ENCODE measurements at places on chromosomes 5 and 9.

- no peak for DNase-seq
Observed at GRCh38 chr9:92483627-92484545, 1.6 kb upstream of the ASPN start.

GRCh38 chr9:99056186-99056585, 48.7 kb upstream of the TGFBR1 start:
- DNase-seq: no peak

DNA sequence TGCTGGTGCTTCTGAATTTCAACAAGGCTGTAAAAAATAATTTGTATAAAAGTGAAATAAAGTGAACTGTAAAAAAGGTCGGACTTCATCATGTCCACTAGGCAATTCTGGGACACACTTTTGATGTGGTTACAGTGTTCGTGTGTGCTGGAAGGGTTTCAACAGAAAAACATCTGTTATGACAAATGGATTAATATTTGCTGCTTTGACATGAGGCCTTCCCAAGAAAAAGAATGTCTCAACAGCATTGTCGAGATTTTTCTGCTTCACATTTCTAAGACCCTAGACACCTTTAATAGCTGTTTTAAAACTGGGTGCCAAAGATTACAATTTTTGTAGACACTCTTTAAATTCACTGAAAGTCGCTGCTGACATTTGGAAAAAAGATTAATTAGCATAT, 216.6 kb downstream of the SLC12A2 start:
- DNase-seq: no peak

DNA sequence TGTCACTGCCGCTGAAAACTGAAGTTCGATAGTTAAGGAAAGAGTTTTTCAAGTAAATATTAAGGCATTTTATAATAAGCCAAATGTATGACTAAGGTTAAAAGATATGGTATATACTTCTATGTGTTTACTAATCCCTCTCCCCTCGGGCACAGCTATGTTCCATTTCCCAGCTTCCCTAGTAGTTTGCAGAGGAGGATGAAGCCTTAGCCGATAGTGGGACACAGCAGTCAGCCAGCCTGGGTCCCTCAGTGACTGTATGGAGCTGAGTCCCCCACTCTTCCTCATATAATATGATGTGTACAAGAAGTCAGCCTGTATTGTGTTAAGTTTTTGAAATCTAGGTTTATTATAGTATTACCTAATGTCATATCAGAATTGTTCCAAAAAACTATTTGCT, 55.8 kb downstream of the PARP8 start:
- DNase-seq: no peak

GRCh38 chr5:21593261-21593660, 1259.9 kb downstream of the CDH12 start:
- DNase-seq: no peak

DNA sequence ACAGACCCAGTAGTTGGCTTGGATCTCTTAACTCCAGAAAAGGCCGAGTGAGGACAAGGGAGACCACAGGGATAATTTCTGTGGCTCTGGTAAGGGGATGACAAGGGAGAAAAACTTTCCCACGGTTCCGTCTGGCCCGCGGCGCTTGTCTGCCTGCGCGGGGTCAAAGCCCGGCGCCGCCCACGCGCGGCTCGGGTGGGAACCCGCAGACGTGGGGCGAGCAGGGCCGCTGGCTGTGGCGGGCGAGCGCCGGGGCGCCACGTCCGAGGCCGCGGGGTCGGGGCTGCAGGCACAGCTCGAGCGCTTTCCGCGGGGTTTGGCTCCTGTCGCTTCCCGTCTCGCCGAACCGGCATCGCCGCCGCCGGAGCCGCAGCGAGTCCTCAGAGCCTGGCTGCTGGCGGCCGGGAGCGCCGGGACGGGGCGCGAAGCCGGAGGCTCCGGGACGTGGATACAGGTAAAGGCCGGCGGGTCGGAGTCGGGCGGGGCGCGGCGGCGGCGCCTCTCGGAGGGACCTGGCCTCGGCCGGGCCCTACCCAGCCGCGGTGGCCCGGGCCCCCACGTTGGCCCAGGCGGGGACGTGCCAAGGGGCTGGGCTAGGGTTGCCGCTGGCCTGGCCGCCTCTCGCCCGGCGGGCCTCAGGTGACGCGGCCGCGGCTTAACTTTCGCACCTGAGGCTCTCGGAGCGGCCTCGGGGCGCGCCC, at the start of gene RNF180:
Gene RNF180 (plus strand): TSS at position 344 of the 701 bp plus-strand sequence. CDS start 34,965 bp downstream, outside the sequence.
- DNase-seq: peak; percentile 75

- no peak for DNase-seq
Observed at GRCh38 chr5:38673671-38674071, 117.2 kb upstream of the LIFR start.

DNA sequence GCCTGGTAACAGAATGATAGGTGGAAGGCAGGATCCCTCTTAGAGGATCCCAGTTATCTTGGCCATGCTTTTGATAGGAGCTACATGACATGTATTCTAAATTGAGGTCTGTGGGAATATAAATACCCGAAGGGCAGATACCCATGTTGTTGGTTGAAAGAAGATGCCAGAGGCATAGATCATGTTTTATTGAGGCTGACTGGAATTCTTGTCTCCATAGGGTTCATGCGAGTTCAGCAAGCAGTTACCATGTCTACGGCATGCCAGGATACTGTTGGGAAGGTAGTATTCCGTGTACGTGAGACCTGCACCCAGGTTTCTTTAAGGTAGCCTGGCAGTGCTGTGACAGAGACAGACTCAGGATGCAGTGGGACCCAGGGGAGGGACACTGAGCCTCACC, 230.7 kb downstream of the NR3C1 start:
- no peak for DNase-seq

DNA sequence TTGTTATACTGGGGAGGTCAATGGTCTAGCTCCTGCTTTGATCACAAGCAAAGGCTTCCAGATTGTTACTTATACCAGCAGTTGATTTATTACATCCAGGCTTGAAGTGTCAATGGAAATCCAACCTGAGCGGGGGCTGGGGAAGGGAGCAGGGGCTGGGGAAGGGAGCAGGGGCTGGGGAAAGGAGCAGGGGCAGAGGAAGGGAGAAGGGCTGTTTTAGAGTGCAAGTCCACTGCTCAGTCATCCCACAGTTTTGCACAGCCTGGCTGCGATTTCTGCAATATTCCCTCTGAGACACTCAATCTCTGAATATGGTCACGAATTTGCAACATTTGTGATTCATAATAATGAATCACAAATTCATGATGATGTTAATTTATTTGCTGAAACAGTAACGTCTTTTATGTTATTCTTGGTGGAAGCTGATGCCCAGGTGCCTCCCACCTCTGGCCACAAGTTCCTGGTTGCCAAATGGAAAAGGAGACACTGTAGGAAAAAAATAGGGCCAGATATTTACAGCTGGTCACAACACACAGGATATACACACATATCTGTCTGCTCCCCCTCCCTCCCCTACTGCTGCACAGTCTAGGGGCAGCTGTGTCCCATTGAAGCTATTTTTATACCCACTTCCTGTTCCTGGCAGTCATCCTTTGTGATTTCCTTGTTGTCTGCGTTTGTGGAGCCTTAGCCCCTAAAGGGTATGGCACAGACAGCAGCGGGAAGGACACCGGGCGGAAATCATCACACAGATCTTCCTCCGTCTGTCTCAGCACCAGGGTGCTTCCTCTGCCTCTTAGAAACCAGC, 325.1 kb downstream of the GADD45G start:
- DNase-seq: no peak

GRCh38 chr5:27392716-27393115, 354.3 kb upstream of the CDH9 start:
- DNase-seq: no peak

DNA sequence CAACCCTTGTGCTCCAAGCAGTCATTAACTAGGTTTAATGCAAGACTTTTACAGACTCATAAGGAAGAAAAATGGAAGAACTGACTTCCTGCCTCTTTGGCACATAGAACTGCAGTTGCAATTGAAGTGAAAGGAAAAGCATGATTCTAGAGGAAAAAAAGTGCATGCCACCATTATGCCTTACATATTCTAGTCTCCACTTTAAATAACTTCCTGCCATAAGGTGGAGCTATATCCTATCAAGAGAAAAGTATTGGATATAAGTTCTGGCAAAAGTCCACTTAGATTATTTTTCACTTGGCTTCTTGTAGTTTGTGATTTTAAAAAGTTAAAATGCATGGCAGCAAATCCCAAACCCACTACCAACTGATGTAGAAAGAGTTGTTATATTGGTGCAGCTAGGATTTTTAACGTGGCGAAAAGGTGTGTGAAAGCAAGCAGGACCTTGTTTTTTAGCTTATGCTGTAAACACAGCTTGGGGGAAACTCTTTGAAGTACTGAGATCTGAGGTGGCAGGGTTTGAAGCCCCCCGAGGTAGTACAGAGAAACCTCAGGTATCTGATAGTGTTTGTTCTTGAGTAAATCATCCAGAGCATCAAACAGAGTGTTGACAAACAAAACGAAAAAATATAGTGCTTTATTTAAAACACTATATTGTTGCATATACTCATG, 117.9 kb downstream of the ANXA1 start:
- no peak for DNase-seq

DNA sequence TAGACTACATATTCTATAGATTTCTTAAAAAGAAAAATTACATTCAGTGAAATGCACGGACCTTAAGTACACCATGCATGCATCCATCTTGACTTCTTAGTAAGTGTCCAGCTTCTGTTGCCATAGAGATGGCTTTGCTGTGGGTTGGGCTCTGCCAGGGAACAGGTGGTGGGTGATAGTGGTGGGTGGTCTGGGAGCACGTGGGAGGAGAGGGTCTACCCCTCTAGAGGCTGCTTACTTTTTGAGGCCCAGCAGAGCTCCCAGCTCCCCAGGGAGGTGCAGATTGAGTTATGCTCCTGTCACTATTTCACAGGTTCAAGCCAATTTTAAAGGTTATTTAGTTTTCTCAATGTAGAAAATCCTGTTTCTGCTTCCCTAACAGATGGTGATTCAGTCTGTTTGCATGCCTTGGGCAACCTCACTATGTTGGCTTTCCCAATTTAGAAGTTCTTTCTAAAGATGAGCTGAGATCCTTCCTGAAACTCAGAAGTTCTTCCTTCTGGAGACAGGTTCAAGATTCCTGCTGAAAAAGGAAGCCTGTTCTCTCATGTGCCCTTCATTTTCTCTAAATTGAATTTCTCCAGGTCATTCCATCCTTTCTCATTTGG, 107.4 kb upstream of the LHFPL2 start:
- DNase-seq: no peak

DNA sequence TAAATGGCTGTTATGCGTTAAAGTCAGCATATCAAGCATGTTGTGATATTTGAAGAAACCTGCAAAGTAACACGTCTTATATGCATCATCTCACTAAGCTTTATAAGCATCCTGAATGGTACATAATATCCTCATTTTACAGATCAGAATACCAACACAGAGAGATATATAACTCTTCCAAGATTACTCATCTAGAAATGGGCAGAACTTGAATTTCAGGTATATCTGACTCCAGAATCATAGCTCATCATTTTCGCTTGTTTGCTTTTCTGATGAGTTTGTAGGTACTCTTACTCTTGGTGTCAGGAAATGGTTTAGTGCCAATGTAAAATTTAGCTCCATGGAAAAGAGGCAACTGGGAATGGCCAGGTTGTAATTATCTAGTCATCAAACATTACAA, 232.3 kb upstream of the ANKH start:
- no peak for DNase-seq

DNA sequence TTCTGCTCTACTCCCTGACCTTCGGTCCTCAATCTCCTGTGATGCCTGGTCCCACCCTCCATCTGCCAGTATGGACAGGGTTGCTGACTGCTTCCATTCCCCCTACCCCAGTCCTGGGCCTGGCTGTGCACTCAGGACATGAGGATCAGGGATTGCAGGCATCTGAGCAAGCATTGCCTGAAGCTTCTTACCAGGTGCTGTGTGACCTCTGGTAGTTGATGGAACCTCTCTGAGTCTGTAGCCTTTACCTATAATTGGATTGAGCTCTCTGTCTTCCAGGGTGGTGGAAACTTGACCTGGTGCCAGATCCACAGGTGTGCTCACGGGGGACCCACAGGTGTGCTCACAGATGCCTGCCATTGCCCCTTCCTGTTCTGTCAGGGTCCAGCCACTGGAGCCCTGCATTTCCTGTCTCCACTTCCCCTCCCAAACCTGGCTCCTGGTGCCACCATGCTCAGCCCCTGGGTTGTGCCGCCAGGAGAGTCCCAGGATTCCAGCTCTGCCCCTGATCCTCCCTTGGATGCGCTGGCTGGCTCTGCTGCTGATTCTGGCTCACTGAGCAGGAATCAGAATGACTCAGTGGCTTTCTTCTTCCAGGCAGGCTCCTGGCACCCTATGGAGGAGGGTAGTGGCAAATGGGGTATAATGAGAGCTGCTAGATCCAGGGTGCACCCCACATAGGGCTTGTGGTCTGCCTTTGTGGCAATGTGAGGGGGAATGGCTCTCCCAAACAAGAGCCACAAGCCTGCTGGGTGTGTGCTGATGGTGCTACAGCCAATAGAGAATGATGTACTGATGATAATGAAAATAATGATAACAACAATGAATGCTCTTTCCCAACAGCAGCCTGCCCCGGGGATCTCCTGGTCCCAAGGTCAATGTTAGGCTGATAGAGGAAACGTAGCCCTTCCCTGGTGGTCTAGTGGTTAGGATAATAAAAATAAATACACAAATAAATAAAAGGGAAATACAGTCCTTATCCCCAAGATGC, 35.2 kb upstream of the PSD2 start:
- peak; percentile 53 for DNase-seq

- DNase-seq: no peak
Observed at GRCh38 chr9:120740132-120740531, 25.9 kb upstream of the MEGF9 start.

GRCh38 chr5:68217528-68217927, 2.0 kb downstream of the PIK3R1 start:
- no peak for DNase-seq

- DNase-seq: no peak
Observed at GRCh38 chr5:8829323-8830029, 716.4 kb downstream of the SEMA5A start.

GRCh38 chr9:110217656-110218099, 9.7 kb upstream of the C9orf152 start:
- no peak for DNase-seq

All from left forelimb (tissue), 1 donor.